Hematopoietic multipotent progenitor cell treated with erythropoietin and hydrocortisone succinate and interleukin-3 and kit ligand, for 8 days (in vitro differentiated cells): ENCODE measurements at places on chromosomes 1 and 21.

- no peak for DNase-seq
Measured at GRCh38 chr21:36032647-36033406, 27.5 kb downstream of the SETD4 start.

GRCh38 chr1:69914976-69915765 is 290.2 kb downstream of the LRRC40 start:
- DNase-seq: no peak

- peak; percentile 99 for DNase-seq
Measured at GRCh38 chr21:33542640-33543504, at the start of gene SON. Gene SON (plus strand): TSS chr21:33543038. CDS start chr21:33543093, 55 bp downstream.

- no peak for DNase-seq
Measured at GRCh38 chr1:45647248-45648021, 23.6 kb upstream of the CCDC17 start.
